ENCODE measurements at places on chromosomes 2 and 18.
A peak's percentile ranks its signal among the peaks of the same experiment; 100 is the strongest.

DNA sequence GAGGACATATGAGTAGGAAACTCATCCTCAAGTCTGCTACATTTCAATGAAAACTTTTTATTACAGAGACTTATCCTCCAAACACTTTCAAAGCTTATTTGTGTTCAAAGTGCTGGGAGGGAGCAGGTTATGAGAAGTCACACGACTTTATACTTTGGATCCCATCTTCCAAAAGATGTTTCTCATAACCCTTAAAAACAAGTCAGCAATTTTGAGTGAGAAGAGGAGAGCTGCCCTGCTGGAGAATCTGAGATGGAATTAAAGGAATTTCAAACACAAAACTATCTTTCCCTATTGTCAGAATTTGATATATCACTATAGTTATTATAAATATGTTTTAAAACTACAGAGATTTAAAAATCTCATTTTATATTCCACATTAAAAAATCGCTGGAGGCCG, 45.8 kb downstream of the ROCK2 start:
- peaks cover 10% of the 10 kb centered on the region for H3K4me1 ChIP-seq
- H3K36me3 ChIP-seq = no peaks in the 10 kb centered on the region
- no peak overlapping the region for H3K4me3 ChIP-seq
- peak overlapping the region; percentile 29 for H3K27ac ChIP-seq
- no peak for DNase-seq

DNA sequence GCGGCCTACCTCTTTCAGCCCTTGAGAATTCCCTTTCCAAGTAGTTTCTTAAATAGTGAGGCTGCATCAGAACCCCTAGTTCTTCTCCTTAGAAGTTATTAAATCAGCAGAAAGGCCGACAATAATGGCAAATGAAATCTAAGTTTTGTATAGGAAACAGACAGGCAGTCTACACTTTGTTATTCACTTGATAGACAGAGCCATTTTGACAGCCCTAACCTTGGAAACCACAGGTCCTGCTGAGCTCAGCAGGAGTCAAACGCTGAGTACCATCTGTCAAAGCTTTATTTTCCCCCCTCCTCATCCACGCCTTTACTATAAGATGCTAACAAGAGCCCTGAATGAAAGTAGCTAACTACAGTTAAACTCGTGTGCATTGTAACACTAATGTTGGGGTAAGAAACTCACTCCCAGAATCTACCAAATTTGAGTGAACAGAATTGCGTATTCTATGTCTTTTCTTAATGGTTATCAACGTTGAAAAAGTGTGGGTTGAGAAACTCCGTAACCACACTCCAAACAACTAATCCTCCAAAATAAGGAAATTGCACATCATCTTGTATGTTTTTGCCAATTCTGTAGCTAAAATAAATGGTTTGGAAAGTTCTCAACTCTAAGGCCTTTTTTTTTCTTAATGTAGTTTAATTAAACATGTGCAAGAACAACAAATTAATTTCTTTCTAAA, 90.6 kb upstream of the EFEMP1 start:
- no peaks in the 10 kb centered on the region for H3K36me3 ChIP-seq
- no peak overlapping the region for H3K27ac ChIP-seq
- H3K27me3 ChIP-seq = peaks cover 12% of the 10 kb centered on the region
- H3K4me3 ChIP-seq = no peak overlapping the region
- H3K4me1 ChIP-seq = peaks cover 3% of the 10 kb centered on the region
- no peak for DNase-seq

- peak overlapping the region; percentile 19 for H3K27ac ChIP-seq
- peaks cover 5% of the 10 kb centered on the region for H3K36me3 ChIP-seq
- DNase-seq = no peak
- no peaks in the 10 kb centered on the region for H3K27me3 ChIP-seq
- no peak overlapping the region for H3K4me3 ChIP-seq
These were observed 12.8 kb upstream of the MBP start for GRCh38 chr18:77145364-77145901.

DNA sequence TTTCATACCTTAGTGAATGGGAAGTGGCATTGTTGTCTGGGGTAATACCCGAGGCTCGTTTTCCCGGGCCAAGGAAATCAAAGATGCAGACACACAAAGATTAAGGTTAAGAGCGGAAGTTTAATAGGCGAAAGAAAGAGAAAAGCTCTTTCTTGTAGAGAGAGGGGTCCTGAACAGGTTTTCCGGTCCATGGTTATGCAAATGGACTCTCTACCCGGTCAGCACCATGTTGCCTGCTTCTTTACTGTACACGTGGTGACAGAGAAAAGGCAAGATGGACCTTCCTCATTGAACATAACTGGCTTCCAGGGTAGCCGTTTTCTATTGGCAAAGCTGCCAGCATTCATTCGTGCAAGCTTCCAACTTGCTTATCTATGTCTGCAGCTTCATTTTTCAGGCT, 2063.5 kb downstream of the SUCLG1 start:
- no peak overlapping the region for H3K4me3 ChIP-seq
- no peaks in the 10 kb centered on the region for H3K27me3 ChIP-seq
- no peaks in the 10 kb centered on the region for H3K4me1 ChIP-seq
- no peak for DNase-seq
- H3K36me3 ChIP-seq = no peaks in the 10 kb centered on the region

GRCh38 chr2:11923935-11924334, 177.5 kb downstream of the LPIN1 start:
- H3K27ac ChIP-seq = no peak overlapping the region
- H3K27me3 ChIP-seq = peaks cover 15% of the 10 kb centered on the region
- DNase-seq = no peak

DNA sequence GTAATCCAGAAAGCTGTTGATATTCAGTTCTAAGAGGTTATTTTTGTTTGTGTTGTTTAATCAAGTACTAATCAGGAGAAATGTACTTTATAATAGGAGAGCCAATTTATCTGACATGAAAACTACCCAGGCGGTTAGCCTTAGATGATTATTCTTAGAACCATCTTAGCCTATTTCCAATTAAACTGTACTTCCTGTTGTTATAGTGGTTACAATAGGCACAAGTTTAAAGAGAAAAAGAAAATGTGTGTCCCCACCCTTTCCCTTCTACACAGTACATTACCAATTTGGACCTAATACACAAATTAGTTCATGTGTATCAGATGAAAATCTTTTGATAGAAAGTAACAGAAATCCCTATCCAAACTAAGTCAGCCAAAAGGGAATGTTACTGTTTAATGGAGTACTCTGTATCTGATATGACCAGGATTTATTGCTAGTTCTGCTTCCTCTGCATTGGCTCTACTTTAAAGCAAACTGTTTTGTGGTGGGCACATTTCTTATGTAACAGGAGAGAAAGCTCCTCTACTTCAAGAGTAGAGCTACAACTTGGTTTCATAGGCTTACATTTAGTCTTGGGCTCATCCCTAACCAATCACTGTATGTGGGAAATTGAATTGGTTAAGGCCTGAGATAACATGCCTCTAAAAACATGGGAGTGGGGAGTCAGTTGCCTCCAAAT, 217.9 kb downstream of the UBE2E3 start:
- no peak for DNase-seq
- peaks cover 9% of the 10 kb centered on the region for H3K36me3 ChIP-seq
- no peak overlapping the region for H3K4me3 ChIP-seq

DNA sequence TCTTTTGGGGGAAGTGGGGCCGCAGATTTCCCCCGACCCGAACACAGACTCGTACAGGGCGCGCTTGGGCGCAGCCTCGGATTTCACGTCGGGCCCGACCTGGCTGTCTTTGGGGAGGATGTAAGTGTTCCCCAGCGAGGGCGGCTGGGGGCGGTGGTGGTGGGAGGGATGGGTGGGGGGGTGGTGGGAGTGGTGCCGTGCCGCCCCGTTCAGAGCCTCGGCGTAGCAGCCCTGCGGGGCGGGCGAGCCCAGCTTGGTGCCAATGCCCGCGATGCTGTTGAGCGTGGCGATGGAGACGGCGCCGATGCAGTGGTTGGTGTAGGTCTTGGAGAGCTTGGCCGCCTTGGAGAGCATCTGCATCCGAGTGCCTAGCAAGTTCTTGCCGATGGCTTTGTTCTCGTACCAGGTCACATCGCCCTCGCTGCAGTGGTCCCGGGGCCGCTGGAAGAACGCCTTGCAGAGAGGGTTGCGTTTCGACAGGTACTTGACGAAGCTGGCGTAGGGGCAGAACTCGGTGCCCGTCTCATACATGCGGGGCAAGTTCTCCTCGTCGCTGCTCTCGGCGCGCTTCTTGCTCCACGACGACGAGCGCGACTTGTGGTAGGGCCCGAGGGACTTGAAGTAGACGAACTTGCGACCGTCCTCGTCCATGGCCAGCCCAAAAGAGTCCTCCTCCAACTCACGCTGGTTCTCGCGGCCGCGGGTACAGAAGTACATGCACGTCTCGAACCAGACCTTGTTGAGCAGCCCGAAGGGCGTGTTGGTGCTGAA, 1.3 kb downstream of the KCTD1 start:
- DNase-seq = no peak
- peak overlapping the region; percentile 37 for H3K27ac ChIP-seq
- H3K27me3 ChIP-seq = peaks cover 15% of the 10 kb centered on the region
- no peaks in the 10 kb centered on the region for H3K36me3 ChIP-seq
- H3K4me3 ChIP-seq = peak overlapping the region; percentile 92
- H3K4me1 ChIP-seq = peaks cover 29% of the 10 kb centered on the region

GRCh38 chr18:10715791-10716190, 190.0 kb downstream of the NAPG start:
- H3K36me3 ChIP-seq = no peaks in the 10 kb centered on the region
- H3K27ac ChIP-seq = no peak overlapping the region
- H3K4me3 ChIP-seq = no peak overlapping the region
- H3K4me1 ChIP-seq = no peaks in the 10 kb centered on the region
- H3K27me3 ChIP-seq = peaks cover 40% of the 10 kb centered on the region

DNA sequence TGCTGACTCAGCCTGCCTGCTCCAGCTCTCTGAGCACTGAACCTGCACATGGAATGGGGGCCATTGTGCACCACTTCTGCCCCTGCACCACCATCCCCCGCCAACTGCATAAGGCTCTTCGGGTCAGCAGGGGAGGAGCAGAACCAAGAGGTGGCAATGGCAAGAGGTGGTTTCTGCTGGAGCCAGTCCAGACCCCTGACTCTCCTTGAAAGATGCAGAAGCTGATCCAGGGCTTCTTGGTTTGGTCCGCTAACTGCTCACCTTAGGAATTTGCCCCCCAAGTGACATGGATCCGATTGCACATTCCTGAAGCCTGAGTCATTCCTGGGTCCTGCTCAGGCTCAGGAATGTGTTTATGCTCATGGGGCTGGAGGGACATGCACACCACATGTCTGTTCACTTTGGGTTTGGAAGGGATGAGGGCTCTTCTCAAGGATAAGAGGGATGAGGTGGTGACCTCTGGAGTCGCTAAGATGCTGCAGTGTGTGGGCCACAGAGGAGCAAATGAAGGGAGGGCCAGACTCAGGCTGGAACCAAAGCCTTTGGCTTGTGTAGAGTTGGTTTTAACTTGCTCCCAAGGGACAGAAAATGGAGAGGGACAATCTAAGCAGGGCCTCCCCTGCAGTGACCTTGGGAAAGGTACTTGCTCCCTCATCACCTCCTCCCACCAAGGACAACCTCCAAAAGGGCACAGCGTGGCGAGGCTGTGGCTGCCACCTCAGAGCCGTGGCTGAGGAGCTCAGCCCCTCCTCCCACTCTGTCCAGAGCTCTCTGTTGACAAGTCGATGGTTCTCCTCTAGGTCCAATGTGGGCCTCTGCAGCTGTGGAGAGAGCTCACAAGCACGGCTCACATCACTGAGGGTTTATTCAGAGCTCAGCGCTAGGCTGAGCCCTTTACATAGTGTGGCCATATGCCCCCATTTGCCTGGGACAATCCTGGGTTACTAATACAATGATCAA, 66.2 kb downstream of the HS1BP3 start:
- no peak overlapping the region for H3K4me3 ChIP-seq
- H3K27ac ChIP-seq = no peak overlapping the region
- DNase-seq = no peak
- H3K27me3 ChIP-seq = no peaks in the 10 kb centered on the region

DNA sequence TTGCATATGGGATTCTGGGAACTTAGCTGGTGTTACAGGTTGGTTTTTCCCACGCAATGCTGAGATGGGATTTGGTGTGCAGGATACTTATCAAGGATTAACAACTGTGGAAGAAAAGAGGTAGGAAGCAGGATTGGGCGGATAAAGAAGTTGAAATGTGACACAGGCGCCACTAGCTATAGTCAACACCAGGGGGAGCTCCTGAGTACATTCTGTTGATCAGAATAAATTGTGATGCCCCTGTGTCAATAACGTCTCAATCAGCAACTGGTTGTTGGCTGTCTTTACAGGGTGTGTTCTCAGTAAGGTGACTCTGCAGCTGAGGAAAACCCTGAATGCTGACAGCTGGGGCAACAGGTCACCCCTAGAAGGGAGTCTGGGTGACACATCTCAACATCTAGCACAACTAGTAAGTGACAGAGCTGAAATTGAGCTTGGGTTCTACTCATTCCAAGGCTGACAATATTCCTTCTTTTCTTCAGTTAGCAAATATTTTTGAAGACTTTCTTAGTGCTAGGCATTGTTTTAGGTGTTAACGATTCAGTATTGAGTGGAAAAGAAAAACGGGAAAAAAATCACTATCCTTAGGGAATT, 143.0 kb downstream of the ARL6IP6 start:
- peaks cover 5% of the 10 kb centered on the region for H3K27me3 ChIP-seq
- H3K4me3 ChIP-seq = no peak overlapping the region
- no peaks in the 10 kb centered on the region for H3K4me1 ChIP-seq
- DNase-seq = no peak
- no peak overlapping the region for H3K27ac ChIP-seq
- no peaks in the 10 kb centered on the region for H3K36me3 ChIP-seq

DNA sequence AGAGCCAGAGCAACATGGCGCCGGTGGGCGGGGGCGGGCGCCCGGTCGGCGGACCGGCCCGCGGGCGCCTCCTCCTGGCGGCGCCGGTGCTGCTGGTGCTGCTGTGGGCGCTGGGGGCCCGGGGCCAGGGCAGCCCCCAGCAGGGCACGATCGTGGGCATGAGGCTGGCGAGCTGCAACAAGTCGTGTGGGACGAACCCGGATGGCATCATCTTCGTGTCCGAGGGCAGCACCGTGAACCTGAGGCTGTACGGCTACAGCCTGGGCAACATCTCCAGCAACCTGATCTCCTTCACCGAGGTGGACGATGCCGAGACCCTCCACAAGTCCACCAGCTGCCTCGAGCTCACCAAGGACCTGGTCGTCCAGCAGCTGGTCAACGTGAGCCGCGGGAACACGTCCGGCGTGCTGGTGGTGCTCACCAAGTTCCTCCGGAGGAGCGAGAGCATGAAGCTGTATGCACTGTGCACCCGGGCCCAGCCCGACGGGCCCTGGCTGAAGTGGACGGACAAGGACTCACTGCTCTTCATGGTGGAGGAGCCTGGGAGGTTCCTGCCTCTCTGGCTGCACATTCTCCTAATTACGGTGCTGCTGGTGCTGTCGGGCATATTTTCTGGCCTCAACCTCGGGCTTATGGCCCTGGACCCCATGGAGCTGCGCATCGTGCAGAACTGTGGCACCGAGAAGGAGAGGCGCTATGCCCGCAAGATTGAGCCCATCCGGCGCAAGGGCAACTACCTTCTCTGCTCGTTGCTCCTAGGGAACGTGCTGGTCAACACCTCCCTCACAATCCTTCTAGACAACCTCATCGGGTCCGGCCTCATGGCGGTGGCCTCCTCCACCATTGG, 507 bp downstream of the CNNM4 start:
- H3K27ac ChIP-seq = peak overlapping the region; percentile 94
- DNase-seq = no peak
- H3K36me3 ChIP-seq = no peaks in the 10 kb centered on the region
- peaks cover 34% of the 10 kb centered on the region for H3K4me1 ChIP-seq
- peak overlapping the region; percentile 96 for H3K4me3 ChIP-seq

GRCh38 chr2:2570871-2571270, 239.8 kb upstream of the MYT1L start:
- H3K4me1 ChIP-seq = no peaks in the 10 kb centered on the region
- no peak for DNase-seq
- no peak overlapping the region for H3K27ac ChIP-seq
- H3K27me3 ChIP-seq = no peaks in the 10 kb centered on the region

Data from T-helper 17 cell (primary cell).